Osteoblast (primary cell): ENCODE measurements at places on chromosomes 7 and 10. TPM values are rescaled to one million over a fixed set of nuclear protein-coding genes. Genes with fewer than 3 reads are reported as not detected.

Gene SLC26A5
- not detected in 2 replicates for total RNA-seq

DNA sequence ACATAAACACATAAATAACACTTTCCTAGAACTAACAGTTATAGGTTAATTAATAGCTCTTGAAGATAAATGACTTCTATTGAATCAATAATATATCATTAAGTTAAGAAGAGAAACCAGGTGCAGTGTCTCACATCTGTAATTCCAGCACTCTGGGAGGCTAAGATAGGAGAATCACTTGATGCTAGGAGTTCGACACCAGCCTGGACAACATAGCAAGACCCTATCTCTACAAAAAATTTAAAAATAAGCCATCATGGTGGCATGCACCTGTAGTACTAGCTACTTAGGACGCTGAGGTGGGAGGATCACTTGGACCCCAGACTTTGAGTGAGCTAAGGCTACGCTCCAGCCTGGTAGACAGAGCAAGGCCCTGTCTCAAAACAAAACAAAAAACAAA lies 38.8 kb downstream of the AKR1D1 start:
- no peak for DNase-seq

Gene PILRA
- total RNA-seq: 0.36 and 0.59 TPM in 2 replicates

DNA sequence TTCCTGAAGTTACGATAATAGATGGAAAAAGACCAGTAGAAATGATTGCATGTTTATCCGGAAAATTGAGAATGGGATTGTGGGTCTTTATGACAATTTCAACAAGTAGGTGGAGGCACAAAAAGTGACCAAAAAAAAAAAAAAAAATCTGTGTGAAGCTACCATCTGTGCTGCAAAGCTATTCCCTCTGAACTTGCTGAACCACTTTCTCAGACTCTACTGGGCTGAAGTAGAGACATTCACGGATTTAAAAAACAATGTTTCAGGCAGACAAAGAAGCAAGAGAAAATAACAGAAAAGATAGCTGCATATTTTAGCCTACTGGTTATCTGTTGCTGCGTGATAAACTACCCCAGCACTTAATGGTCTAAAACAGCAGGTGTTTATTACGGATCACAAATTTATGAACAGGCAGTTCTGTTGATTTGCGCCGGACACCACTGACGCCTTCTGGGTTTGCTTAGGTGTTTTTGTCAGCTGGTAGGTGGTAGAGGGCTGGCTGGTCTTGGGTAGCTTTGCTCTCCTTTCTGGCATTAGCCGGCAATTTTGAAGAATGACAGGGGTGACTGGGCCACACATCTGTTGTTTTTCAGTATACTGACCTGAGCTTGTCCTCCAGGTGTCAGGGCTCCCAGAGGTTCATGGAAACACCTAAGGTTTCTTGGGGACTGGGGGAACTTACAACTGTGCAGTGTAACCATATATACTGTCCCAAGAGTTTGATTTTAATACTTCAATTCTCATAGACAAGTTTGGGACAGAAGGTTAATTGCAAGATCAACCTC lies 665.1 kb downstream of the CCSER2 start:
- DNase-seq: no peak

Gene UNC5B
- total RNA-seq: 90.8 and 135 TPM in 2 replicates

DNA sequence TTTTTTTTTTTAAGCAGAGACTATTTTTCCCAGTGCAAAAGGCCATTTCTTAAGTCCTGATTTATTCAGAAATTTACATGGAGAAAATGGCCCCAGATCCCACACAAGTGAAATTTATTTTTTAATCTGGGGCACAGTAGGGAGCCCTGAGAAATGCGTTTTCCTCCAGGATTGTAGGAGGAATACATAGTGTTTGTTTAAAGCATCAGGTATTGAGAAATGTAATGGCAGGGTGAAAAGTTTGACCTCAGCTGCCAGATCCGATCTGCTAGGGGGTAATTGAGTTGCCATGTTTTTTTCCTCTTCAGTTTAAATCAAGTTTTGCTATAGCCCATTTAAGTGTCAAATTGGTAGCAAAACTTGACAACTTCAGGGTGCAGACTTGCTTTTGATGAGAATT lies 110.0 kb downstream of the LRMDA start:
- DNase-seq: no peak

Gene ACSL5
- 5.1 and 8.0 TPM in 2 replicates for total RNA-seq

- DNase-seq: no peak
Observed at GRCh38 chr10:68543004-68543918, 15.9 kb upstream of the SLC25A16 start.

GRCh38 chr7:23960361-23960760 lies 250.3 kb downstream of the STK31 start:
- no peak for DNase-seq

Gene ADAMTS14
- total RNA-seq: 2.4 and 2.9 TPM in 2 replicates

- DNase-seq: no peak
Observed at GRCh38 chr10:128160297-128160711, 34.1 kb upstream of the MKI67 start.
